8988T (cell line): ENCODE measurements at places on chromosomes 1 and 21.

GRCh38 chr21:15098908-15099307, 34.1 kb upstream of the NRIP1 start:
- DNase-seq: no peak

GRCh38 chr1:233097546-233097945, 147.1 kb downstream of the NTPCR start:
- DNase-seq: no peak

DNA sequence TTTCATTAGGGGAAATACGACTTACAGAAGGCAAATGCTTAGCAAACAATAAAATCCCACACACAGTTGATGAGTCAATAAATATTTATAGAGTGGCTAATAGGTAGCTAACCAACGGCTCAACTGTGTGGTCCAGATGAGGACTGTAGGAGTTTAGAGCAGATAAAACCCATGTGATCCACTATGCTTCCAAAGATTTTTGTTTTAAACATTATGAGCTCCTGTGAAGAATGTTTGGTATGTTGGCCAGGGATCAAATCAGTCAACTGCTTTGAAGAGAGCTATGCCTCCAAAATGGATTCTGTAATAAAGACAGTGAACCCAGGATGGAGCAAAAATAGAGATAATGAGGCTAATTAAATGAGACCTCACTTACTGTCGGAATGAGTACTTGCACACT, 72.3 kb upstream of the COL11A1 start:
- no peak for DNase-seq

DNA sequence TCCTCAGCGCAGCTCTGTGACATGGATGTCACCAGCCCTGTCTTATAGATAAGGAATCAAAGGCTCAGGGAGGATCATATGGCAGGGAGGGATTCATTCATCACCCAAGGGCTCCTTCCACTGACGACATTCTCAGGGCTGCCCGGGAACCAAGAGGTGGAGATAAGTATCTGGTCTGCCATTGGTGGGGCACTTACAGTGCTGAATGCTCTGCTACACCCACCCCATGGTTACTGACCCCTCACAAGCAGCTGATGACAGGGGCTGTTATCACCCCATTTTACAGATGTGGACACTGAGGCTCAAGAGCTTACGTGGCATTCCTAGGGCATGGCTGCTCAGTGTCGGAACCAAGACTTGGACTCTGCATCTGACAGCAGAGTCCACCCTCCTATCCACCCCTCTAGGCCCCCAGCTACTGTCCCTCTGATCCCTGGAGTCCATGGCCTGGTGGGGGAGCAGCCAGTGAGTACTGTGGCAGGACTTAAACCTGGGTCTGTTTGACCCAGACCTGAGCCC, 155.1 kb downstream of the PTPRU start:
- DNase-seq: no peak

DNA sequence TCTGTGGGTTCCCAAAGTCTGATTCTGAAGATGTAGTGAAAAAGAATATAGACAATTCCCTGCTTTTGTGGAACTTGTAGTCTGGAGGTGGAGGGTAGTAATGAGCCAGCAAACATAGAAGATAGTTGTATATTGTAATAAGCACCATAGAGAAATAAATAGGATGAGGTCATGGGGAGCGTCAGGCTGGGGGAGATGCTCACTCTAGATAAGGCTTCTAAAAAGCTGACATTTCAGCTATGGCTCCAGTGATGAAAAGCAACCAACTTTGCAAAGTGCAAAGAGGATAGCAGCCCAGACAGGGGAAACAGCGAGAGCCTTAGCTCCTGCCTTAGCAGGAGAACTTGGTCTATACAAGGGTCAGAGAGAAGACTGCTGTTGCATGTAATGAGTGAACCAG, 98.0 kb upstream of the RALGPS2 start:
- DNase-seq: no peak

DNA sequence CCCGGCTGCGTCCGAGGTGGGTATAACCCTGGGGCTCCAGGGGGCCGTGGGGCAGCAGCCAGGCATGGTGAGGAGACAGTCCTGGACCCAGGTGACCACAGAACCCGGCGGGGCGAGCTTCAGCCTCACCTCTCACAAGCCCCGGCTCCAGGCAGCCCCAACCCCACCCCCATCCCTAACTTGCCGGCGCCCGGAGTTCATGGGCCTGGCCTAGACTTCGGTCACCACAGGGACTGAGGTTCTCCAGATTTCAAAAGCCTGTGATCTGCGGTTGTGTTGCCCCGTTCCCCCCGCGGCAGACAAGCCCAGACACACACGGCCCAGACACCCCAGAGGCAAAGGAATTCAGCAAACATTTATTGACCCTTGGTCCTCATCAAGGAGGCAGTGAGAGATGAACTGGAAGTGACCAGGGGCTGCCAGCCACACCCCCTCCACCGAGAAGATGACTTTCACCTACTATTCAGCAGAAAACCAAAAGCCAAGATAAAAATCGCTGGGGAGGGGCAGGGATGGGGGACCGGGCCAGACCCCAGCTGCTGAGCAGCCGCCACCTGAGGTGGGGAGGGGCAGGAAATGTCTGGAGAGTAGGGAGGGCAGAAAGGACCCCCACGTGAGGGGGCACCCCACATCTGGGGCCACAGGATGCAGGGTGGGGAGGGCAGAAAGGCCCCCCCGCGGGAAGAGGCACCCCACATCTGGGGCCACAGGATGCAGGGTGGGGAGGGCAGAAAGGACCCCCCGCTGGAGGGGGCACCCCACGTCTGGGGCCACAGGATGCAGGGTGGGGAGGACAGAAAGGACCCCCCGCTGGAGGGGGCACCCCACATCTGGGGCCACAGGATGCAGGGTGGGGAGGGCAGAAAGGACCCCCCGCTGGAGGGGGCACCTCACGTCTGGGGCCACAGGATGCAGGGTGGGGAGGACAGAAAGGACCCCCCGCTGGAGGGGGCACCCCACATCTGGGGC, 3.9 kb downstream of the HES4 start:
- DNase-seq: no peak

- DNase-seq: peak; percentile 84
Measured at GRCh38 chr1:3312898-3313575, 141.4 kb upstream of the ARHGEF16 start.

DNA sequence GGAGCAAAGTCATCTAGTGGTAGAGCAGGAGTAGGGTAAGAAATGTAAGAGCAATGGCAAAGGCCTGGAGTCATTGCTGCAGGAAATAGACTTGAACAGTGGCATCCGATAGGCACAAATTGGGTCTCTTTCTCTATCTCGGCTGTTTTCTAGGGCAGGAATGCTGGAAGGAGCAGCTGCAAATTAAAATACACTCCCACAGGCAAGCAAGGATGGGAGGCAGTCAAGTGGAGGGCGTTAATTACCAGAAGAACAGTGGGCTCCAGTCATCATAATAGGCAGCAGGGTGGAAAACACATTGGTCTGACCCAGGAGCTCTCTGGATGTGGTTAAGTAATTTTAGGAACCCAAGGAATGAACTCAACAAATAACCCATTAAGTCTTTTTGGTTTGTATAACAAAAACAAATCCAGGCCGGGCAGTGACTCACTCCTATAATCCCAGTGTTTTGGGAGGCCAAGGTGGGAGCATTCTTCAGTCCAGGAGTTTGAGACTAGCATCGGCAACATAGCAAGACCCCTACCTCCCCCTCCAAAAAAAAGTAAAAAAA, 7.8 kb upstream of the TDRD5 start:
- no peak for DNase-seq

DNA sequence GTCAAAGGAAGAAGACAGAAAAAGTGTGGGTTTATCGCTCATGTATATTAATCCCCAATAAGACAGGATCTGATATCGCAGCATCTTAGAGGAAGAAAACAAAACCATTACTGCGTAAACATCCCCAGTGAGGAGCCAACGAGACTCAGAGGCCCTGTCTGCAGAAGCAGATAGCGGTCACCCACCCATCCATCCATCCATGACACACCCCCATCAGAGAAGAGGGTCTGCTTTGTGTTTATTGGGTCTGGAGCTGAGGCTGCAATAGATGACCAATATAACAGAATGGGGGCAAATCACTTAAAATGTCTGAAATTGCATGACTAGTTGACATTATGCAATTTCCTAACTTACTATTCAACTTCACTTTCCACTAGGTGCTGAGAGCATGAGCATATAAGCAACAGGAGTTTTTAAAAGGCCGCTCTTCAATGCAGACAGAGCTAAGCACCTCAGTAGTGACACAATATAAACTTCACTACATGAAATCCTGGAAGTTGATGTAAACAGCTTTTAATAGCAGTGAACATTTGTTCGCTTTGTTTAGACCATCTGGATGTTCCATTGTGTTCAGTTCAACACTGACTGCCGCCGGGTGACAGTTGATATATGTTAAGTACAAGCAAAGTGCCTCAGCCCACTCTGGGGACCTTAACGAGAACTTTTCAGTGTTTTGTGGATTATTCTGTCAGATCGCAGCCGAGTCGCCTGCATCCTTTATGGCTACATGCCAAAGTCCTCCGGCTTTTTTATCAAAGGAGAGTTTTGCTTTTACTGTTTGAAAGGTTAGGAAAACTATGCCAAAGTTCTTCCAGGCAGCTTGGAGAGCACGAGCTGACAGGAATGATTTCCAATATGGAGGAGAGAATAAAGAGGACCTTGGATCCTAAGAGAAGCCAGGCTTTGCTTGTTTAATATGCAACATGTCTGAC, 167.5 kb downstream of the ZNF281 start:
- no peak for DNase-seq

GRCh38 chr1:220894924-220895256, 15.6 kb downstream of the HLX start:
- DNase-seq: no peak

- DNase-seq: no peak
Measured at GRCh38 chr1:61797045-61797755, 54.9 kb downstream of the PATJ start.

DNA sequence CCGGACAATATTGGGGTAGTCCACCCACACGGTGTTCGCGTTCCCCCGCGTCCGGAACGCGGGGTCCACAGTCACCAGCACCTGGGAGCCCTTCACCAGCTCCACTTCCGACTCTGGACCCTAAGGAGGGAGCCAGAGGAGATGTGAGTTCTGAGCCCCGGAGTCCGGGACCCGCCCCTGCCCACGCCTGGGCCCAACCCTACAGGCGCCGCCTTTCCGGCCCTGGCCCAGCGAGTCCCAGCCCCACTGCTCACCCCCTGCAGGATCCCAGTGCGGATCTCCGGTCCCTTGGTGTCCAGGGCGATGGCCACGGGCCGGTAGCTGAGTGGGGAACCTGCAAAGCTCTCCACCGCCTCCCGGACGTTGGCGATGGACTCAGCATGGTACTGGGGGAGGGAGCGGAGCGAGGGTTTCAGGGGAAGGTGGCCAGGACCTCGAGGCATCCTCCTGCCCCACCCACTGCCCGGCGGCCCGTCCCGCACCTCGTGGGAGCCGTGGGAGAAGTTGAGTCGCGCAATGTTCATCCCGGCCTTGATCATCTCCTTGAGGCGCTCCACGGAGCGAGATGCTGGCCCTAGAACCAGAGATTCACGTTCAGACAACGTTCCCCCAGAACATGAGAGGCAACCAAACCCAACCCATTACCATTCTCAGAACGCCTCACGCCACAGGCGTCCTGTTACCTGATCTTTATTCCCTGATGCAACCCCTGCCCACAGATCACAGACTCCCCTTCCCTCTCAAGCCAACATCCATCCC, 5.9 kb downstream of the PKLR start:
- DNase-seq: no peak

GRCh38 chr1:172826096-172826741, 167.3 kb downstream of the FASLG start:
- no peak for DNase-seq

GRCh38 chr1:62355095-62355494, 35.9 kb upstream of the KANK4 start:
- no peak for DNase-seq

DNA sequence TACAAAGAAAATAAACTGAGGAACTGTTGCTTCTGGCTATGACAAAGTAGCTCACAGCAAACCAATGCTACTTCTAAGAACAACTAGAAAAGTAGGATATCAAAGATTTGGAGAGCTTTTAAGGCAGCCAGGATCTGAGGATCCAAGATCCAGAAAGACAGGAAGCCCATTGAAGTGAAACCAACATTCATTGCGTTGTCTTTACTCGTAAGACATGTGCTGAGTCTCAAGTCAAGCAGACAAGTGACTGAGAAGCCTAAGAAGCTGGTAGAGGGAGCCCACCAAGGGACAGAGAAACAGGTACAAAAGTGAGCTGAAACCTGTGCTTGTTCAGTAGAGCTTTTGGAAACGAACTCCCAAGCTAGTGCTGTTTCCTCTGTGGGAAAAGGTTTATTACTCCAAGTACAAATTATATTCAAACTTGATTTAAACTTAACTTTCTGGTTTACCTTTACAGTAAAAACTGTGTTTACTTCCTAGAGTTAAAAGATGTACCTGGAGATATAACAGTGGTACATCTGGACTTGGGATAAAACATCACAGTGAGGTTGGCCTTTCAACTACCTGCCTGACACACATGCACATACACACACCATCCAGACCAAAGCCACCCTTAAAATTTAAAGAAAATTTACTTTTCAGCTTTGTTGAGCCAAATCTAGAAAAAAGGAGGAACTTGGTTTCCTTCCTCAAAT, 41.2 kb downstream of the NME7 start:
- no peak for DNase-seq

DNA sequence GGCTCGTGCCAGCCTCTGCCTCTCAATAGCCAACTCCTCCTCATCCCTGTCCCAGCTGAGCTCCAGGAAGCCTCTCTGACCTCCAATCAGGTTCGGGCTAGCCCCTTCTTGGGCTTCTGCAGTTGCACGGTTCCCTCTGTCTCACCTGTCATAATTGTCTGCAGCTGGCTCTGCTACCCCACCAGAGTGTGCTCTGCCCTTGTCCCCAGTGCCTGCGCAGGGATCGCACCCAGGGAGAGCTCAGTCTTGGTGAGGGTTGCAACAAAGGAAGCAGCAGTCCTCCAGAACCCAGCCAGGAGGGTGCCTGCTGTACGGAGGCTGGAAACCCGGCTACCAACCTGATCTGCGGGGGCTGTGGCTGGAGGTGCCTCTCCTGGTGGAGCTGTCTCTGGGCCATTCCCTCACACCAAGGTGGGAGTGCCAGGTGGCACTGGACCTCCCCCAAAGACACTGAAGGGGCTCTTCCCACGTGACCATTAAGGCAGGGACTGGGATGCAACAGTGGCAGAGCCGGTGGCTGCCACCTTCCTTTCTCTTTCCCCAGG, 63.5 kb upstream of the DMRTB1 start:
- DNase-seq: no peak

- no peak for DNase-seq
Measured at GRCh38 chr1:10105484-10105883, 72.7 kb downstream of the UBE4B start.

- no peak for DNase-seq
Measured at GRCh38 chr1:44941424-44942324, 44.7 kb downstream of the EIF2B3 start.

DNA sequence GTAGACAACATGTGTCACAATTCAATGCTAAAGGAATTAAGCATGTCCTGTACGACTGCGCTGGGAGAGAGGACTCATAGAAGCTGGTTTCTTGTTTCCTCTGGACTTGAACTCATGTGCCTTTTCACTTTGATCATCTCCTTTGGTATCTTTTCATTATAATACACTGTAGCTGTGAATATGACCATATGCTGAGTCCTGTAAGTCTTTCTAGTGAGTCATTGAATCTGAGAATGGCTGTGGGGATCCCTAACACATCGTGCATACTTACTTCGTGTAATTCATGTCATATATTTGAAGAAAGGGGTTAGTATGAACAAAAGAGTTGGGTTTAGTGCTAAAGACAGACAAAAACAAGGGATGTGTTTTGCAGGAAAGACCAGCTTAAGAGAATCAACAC, 148.1 kb upstream of the RUNX1 start:
- DNase-seq: no peak
